D341Med (cell line): ENCODE measurements at places on chromosomes 6 and 20.

DNA sequence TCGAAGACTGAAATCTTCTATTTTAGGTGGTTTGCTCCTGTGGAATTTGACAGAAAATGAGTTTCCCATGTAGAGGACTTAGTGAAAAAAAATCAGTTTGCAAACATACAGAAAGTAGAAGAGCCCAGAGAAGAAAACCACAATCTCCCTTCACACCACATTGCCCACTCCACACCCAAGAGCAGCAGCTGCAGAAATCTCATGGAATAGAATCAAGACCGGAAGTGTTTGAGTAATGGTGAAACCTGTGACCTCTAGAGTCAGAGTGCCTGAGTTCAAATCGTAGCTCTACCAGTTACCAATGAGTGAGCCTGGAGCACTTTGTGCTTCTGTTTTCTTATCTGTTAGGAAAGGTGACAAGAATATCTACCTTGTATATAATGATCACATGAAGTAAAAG lies 4.6 kb downstream of the SIRPG start:
- no peak for DNase-seq

GRCh38 chr6:155400654-155400965 lies 55.0 kb downstream of the NOX3 start:
- no peak for DNase-seq

DNA sequence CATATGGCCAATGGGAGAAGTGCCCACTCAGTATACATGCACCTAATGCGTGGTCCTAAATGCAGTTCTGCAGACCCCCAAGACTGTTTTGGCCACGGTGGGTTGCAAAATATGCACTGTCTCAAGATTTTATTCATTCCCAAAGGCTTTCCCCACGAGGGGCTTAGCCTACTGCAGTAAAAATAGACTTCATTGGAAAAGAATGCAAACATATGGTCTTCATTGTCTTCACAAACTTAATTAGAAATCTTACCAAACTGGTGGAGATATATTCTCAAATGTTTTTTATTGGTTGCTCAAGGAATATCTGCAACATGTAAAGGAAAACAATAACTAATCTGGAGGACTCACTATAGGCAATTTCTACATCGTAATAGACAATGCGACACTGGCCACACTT lies 31.6 kb upstream of the PRL start:
- no peak for DNase-seq

- peak; percentile 51 for DNase-seq
Measured at GRCh38 chr20:5000263-5001173, 792 bp downstream of the SLC23A2 start.

DNA sequence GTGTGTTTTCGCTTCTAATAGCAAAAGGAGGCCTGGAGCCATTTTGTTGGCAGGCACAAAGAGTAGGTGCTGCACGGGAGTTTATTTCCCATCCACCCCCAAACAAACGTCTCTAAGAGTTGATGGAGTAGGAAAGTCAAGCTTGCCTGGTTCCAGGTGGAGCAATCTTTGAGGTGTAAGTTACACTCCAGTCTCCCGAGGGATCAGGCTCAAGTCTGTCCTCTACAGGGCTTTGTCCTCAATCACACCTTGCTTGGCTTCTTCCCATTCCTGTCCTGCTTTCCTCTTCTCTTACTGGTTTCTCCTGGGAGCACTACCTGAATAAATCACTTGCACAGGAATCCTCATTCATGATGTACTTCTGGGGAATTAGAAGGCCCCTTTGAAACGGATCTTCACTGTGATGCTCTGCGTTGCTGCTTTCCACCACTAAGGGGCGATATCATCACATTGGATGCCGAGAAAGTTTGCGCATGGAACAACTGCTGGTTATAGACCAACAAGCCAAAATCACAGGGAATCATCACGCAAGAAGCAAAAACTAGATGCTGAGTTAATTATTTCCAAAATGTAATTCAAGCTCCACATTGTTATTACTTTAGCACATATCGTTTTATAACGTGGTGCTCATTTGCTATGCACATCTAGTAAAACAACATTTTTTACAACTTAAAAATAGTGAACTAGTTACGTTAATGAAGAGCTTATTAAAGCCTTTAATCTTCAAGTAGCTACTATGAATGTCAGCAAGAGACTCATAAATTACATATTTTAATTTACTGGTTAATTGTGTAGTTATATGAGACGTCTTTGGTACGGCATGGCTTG lies 156.8 kb downstream of the DNAH8 start:
- DNase-seq, result peak; percentile 69

- DNase-seq, result no peak
Measured at GRCh38 chr6:1987640-1988039, 257.8 kb downstream of the GMDS start.

DNA sequence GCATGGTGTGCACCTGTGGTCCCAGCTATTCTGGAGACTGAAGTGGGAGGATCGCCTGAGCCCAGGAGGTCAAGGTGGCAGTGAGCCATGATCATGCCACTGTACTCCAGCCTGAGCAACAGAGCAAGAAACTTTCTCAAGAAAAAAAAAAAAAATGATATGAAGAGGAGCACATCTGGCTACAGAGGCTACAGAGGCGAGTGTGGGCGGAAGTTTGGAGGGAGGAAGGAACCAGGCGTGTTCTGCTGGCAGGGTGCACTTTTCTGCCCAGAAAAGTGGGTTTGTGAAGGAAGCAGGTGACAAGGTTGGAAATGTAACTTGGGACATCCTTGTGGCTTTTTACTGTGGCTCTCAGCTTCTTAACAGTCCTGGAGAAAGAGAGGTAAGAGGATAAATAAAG lies 96.7 kb downstream of the SNX5 start:
- DNase-seq, result no peak

DNA sequence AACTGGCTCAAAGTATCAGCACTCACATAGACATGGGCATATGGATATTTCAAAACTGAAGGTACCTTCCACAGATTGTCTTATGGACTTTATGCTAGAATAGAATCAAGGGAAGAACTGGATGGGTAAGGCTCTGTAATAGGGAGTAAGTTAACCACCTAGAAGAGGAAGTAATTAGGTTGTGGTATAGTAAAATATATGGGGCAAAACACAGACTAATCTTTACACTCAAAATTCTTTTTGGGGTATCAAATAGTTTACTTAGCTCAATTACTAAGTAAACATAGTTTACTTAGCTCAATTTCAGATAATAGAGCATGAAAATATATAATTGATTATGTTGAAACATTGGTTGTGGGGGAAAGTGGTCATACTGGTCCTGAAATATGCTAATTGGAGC lies 94.2 kb upstream of the ATXN1 start:
- DNase-seq, result no peak

- DNase-seq, result no peak
Measured at GRCh38 chr20:37166867-37167266, 12.3 kb upstream of the RPN2 start.

- DNase-seq, result peak; percentile 22
Measured at GRCh38 chr6:149963212-149963461, 606 bp upstream of the ULBP1 start.

GRCh38 chr6:118908441-118908840 lies 14.5 kb downstream of the ASF1A start:
- DNase-seq, result no peak

GRCh38 chr20:38299963-38300362 lies 4.0 kb upstream of the BPI start:
- no peak for DNase-seq

GRCh38 chr6:7685276-7685675 lies 40.6 kb upstream of the BMP6 start:
- DNase-seq, result no peak
